ENCODE measurements at places on chromosomes 1 and 21.

GRCh38 chr1:223631956-223632355, 33.5 kb downstream of the CAPN8 start:
- no peak for DNase-seq

GRCh38 chr21:27240839-27241238, 274.0 kb upstream of the ADAMTS5 start:
- DNase-seq = no peak

DNA sequence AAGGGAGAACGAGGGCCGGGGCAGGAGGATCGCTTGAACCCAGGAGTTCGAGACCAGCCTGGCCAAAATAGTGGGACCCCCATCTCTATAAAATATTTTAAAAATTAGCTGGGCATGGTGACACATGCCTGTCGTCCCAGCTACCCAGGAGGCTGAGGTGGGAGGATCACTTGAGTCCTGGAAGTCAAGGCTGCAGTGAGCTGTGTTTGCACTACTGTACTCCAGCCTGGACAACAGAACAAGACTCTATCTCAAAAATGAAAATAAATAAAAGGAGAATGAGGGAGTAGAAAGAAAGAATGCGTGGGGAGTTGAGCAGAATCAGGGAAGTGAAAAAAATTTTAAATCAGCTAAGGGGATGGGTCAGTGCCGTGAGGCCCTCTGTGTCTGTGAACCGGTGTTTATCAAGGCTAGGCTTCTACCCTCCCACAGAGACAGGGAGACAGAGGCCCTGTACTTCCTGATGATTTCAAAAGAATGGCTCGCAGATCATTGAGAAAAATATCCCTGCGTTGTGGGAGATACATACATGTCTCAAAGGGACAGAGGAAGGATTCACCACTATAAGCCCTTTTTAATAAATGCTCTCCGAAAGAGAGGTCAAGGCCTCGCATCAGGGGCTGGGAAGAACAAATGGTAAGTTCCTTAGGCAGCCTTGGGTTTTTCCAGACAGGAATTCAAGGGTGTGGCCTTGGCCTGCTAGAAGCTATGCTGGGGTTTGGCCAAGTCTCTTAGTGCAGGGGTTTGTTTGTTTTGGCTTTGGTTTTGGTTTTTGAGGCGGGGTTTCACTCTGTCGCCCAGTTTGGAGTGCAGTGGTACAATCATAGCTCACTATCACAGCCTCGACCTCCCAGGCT, 20.7 kb downstream of the IL10RB start:
- DNase-seq = peak; percentile 64

GRCh38 chr1:9399510-9400424, 107.1 kb downstream of the SPSB1 start:
- DNase-seq = peak; percentile 34

DNA sequence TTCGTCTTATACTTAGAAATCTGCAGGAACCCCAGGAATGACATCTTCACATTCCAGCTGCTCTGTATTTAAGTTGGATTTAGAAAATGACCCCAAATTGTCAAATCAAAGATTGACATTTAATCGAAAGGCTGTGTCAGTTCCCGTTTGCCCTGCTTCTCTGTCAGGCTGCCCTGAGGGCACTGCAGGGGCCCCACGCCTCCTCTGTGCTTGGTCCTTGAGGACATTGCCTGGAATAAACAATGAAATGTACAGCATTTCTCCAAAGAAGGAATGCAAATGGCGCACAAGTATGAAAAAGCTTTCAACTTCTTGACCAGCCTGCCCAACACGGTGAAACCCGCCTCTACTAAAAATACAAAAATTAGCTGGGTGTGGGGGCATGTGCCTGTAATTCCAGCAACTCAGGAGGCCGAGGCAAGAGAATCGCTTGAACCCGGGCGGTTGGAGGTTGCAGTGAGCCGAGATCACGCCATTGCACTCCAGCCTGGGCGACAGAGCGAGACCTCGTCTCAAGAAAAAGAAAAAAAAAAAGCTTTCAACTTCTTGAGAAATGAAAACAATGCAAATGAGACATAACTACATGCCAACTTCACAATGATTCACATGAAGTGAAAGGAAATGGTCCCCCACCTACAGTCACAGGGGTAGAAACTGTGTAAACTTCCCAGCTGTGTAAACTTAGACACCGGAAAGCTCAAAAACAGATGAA, 3.0 kb downstream of the TMPRSS3 start:
- DNase-seq = peak; percentile 6

- DNase-seq = no peak
Measured at GRCh38 chr1:56726706-56727105, 81.6 kb downstream of the PRKAA2 start.

GRCh38 chr1:222187566-222188332, 360.2 kb downstream of the HHIPL2 start:
- DNase-seq = no peak

GRCh38 chr1:33724348-33724747, 139.5 kb upstream of the HMGB4 start:
- no peak for DNase-seq

DNA sequence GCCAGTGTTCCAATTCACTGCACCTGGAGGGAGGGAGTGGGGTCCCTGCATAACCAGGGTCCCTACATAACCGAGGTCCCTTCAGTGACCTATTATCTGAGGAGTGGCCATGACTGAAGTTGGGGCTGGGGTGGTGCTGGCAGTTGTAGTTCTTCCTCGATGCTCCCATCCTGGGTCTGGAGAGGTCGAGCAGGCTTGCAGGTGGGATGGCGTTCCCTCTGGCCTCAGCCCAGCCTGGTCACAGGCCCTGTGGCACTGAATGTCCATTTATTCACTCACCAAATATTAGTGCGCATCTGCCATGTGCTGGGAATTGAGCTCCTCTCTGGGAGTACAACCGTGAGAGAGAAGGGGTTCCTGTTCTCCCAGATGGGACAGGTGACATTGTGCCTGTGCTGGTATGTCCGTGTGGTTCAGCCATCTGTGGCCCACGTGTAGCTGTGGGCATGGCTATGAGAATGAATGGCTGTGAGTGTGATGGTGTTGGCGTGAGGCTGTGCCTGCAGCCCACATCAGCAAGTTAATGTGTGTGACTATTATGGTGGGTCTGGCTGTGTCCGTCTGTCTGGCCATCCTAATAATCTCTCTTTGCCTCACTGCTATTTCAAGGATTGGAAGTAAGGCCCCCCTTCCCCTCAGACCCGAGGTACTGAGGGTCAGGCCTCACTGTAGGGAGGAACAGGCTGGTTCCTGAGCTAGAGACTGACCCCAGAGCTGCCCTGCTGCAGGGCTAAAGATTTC, 3.9 kb upstream of the SLC6A9 start:
- no peak for DNase-seq

- no peak for DNase-seq
Measured at GRCh38 chr1:182337736-182338571, 53.6 kb downstream of the GLUL start.

GRCh38 chr1:68237040-68237439, 4.7 kb upstream of the WLS start:
- no peak for DNase-seq

DNA sequence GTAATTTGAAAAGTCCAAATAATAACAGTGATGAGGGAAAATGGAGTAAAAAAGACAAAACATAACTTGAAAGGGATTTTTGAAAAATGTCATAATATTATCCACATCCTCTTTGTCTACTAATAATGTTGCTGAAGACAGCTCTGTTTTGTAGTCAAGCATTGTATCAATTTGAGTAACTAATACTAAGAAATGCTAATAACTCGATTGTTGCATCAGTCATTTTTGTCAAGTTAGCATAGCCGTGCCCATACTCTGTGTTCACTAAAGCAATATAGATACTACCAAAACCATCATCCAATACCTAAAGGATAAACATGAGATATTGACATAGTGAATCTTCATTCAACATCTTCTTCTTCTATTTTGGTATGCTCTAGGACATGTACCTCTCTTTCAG, 17.3 kb downstream of the PDC start:
- no peak for DNase-seq

- no peak for DNase-seq
Measured at GRCh38 chr21:42143111-42143510, 72.0 kb downstream of the UMODL1 start.

DNA sequence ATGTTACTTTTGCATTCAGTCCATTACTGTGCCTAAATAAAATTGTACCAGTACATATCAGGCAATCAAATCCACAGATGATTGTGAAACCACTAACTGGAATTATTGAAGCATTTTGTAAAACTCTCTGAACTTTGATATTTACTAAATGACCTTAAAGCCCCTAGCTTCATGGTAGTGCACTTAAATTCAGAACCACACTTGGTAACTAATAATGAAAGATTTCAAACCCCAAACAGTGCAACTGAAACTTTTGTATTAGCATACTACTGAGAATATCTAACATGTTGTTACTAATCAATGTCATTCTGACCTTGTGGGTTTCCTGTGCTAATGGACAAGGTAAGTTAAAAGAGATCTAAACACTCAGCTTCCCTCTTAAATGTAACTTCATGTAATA, at the start of gene CFHR3:
TSS of gene CFHR3 (plus strand) at position 238 of the 400 bp plus-strand sequence. CDS start at position 285, 47 bp downstream.
- DNase-seq = no peak

- no peak for DNase-seq
Measured at GRCh38 chr1:1755426-1755825, 22.8 kb downstream of the NADK start.

DNA sequence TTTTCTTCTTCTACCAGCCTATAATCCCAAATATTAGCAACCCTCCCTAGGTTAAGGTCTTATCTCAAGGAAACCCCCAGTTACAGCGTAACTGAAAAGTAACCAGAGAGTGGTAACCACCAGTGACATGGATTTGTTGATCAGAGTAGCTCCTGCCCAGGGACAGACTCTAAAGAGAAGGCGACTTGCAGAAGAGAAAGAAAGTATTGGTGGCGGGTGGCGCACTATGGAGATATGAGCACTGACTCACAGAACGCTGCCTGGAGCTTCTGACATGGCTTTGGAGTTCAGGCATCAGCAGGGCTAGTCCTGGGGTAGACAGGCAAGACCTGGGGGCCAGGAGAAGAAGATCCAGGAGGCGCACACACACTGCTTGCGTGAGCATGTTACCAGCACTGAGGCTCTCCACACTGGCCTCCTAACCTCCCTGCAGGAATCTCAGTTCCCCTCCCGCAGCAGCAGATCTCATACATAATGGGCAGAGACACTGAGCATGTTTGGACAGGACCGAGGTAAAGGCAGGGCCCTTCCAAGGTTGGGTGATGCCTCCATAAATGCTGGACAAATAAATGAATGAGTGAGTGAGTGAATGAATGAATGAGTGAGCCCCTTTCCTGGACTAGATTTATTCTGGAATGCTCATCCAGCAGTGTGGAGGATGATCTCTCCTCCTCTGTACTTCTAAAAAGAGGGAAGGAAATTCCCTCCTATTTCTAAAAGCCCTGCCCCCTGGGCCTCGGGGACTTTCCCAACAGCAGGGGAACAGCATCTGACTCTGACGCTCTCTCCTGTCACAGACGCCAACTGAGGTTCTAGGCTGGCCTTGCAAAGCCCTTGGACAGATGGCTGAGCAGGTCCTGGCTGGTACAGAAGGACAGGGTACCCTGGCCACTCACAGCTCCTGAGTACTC, 175.5 kb downstream of the CLIC6 start:
- peak; percentile 63 for DNase-seq

GRCh38 chr1:145936247-145936646, 9.0 kb upstream of the RBM8A start:
- no peak for DNase-seq

DNA sequence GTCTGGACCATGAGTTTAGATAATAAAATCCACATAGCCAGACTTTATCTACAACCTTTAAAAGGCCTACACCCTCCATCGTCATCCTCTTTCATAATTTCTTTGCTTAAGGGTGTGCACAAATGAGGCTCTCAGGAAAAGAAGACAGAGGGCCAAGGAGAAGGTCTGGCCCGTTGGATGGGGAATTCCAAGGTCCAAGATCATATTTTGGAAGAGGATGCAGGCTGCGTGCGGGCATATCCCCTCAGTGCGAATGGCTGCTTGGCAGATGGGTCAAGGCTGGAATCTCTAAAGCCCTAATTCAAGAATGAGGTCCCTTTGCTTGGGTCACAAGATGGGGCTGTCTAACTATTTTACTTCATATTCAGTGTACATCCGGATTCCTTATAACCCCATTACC, 782.2 kb upstream of the NCAM2 start:
- DNase-seq = no peak

GRCh38 chr1:27562534-27563340, 41.2 kb downstream of the AHDC1 start:
- no peak for DNase-seq

DNA sequence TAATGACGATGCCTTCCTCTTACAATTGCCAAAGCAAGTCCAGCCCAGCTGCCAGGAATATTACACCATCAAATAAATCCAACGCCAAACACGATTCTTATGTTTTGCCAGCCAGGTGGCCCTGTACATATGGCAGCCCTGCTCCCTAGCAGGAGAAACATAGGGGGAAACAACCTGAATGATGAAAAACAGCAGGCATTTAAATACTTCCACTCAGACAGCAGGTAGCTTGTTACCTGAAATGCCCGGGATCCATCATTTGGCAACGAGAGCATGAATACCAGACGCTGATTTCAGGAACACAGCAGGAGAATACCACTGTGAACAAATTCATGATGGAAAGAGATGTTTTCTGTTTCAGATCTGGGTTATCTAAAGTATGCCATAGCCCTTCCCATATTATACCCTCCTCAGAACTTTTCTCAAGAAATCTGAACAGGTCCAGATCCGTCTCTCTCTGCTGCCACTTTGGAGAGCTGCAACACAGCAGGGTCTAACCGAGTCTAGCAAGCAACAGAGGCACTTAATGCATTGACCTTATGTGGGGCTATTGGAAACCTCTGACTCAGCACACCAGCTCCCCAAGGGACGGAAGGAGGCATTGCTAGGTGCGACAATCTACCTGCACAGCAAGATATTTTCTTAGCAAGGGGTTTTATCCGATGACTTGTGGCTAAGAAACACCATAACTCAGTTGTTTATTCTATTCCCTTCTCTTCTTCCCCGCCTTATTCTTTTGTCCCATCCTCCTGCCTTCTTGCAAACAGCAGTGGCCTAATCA, 166.3 kb downstream of the BARHL2 start:
- DNase-seq = no peak

DNA sequence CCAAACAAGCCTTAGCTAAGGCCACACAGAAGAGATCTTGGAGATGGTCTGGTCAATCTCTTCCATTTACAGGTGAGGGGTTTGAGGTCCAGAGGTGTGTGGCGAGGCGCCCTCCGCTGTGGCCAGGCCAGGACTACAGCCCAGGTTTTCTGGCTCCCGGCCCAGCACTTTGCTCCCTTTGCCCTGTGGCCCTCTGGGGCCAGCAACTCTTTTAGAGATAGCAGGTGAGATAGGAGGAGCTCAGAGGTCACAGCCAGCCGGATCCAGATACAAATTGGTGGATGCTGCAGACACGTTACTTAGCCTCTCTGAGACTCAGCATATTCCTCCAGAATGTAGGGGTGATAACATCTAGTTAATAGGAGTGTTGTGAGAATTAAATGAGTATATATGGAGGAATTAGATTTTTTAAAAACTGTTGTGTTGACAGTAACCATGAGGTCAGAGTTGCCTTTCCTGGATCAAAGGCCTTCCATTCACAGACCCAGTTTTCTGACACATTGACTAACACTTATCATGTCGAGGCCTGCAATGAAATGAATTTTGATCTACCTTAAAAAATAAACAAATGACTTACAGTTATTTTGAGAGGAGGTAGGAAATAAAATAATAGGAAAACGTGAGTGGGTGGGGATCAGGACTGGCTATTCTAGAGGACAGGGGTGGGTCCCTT, 16.6 kb downstream of the TEX35 start:
- DNase-seq = no peak

Data from kidney tubule cell (primary cell).